ENCODE measurements at places on chromosomes 5 and 9.

- DNase-seq, result no peak
Observed at GRCh38 chr5:34606101-34606500, 50.0 kb upstream of the RAI14 start.

DNA sequence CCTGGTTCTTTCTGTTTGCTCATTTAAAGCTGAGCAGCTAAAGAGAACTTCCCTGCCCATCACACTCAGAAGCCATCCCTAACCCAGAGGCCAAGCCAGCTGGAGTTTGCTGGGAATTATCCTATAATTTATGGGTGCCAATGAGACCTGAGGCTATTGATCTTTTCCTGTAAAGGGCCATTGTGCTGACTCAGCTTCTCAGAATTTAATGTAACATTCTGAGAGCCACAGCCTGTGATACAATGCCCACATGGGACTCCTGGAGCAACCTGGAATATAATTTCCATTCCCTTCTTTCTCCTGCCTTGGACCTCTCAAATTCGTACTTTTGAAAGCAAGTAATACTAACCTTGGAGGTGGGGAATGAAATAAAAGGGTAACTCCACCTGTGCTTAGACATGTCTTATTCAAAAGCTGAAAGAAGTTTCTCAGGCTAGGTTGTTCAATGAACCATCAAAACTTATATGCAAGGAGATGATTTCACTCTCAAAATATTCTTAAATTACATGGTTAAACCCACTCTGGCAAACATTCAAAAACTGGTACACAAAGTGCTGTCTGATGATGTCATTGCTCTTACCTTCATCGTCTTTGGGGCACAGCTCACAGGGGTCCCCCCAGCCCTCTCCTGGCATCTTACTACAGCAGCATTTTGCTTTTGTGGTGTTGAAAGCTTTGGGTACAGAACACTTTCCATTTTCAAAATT is 206.7 kb downstream of the SLC12A2 start:
- no peak for DNase-seq

GRCh38 chr9:444528-444927 is 229.9 kb downstream of the DOCK8 start:
- DNase-seq, result no peak

GRCh38 chr5:143966280-143966679 is 154.3 kb downstream of the HMHB1 start:
- no peak for DNase-seq
